ENCODE measurements at places on chromosomes 16 and 17. TPM values are rescaled to one million over a fixed set of nuclear protein-coding genes. Genes with fewer than 3 reads are reported as not detected.

The TBC1D3E gene
- not detected for total RNA-seq

GRCh38 chr16:48608452-48608851 lies 1.5 kb downstream of the N4BP1 start:
- peak; percentile 21 for DNase-seq

DNA sequence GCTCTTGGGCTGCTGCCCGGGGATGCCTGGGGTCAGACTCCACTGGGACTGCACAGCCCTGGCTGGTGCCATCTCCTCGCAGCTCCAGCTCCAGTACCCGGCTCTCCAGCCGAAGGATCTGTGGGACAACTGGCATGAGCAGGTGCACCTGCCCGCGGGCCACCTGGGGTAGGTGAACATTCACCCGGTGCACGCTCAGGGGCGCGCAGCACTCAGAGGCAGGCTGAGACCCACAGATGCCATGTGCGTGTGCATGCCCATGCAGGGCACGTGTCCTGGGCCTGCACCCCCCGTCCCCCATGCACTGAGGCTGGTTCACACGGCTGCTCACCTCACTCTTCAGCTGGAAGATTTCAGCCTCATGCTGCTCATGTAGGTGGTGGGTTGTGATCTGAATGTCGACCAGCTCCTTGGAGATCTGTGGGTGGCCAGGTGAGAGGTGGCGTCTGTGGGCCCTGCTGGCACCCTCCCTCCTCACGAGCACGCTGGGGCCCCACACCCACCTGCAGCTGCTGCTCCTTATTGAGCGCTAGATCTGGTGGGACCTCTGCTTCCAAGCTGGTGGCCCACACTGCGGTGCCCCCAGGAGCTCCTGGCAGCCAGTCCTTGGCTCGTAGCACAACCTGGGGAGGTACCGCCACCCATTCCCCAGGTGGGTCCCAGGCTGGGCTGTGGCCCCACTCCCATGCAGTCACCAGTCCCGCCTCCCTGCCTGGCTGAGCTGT lies 618 bp downstream of the CCDC78 start:
- DNase-seq = no peak

DNA sequence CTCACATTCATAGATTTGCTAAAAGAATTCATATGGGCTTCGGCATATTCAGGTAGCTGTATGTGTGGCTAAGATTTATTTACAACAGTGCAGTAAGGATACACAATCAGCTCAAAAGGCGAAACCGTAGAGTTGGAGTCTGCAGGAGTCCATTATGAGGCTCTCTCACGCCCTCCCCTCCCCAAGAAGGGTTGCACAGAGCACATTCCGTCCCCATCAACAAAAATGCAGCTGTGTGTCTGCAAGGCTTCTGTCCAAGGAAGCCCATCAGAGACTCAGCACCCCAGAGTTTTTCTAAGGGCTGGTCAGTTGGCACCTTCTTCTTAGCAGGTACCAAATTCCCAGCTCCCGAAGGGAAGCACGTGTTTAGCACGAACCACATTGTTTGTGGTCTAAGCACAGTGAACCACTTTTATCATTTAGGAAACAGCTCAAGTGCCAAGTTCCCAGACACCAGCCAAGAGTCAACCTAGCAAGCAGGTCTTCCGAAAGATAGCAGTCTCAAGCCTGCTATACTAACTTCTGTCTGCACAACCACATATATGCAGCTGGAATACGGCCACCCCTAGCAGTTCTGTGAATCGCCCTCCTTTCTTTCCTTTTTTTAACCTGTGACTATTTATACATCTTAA lies 28.5 kb upstream of the MEAK7 start:
- DNase-seq = no peak

GRCh38 chr17:81438007-81438659 lies 42.9 kb downstream of the BAHCC1 start:
- no peak for DNase-seq

The GINS3 gene
- total RNA-seq = 25.3 TPM
